ENCODE measurements at places on chromosomes 5 and 9.
A peak's percentile ranks its signal among the peaks of the same experiment; 100 is the strongest.

DNA sequence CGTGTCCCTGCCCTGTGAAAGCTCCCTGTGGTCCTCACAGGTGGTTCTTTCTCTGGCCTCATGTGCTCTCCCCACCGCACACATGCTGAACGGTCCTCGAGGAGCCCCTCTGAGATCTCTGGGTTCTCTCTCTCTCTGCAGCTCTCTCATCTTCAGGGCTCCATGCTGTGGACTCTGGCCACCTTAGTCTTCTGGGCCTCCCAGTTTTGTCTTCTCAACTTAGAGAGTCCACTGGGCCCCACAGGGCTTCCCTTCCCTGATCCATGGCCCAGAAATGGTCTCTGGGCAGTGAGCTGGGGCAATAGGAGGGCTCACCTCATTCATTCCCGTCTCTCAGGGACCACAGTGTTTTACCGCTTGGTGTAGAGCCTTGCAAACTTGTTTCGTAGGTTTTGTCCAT is 26.4 kb downstream of the FGD3 start:
- no peak for DNase-seq

DNA sequence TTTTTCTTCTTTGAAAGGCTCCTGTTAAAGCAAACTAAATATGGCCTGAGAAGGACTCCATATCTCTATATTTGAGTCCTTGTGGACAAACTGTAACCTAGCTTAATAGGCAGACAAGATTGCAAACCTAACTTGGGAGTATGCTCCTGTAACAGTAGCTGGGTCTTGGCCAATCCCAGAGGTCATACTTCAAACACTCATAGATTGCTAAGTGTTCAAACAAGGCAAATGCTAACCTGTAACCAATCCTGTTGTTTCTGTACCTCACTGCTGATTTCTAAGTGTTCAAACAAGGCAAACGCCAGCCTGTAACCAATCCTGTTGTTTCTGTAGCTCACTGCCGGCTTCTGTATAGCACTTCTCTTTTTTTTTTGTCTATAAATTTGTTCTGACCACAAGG is 50.6 kb upstream of the CLK4 start:
- no peak for DNase-seq

- peak; percentile 66 for DNase-seq
These were observed 2.1 kb downstream of the REEP5 start for GRCh38 chr5:112919972-112920371.

- DNase-seq: no peak
These were observed 11.4 kb downstream of the FOXE1 start for GRCh38 chr9:97864396-97864795.

DNA sequence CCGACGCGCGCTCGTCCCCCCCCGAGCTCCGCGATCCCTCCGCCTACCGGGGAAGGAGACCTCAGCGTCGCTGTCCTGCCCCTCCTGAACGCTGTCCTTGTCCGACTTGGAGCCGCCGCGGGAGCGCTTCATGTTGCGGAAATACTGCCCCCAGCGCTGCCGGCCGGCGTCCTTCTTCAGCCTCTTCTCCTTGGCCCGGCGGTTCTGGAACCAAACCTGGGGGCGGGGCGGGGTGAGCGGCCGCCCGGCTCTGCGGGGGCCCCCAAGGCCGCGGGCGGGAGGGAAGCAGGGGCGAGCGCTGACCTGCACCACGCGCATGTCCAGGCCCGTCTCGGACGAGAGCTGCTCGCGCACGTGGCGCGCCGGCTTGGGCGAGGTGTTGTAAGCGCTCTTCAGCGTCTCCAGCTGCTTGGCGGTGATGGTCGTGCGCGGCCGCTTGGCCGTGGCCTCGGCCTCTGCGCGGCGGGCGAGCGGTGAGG is 6.3 kb downstream of the LHX3 start:
- no peak for DNase-seq

- DNase-seq: no peak
These were observed 107.0 kb upstream of the GPR151 start for GRCh38 chr5:146623009-146623408.

GRCh38 chr9:5478206-5478605 is 27.9 kb downstream of the CD274 start:
- DNase-seq: no peak

GRCh38 chr9:79817438-79818004 is 245.8 kb downstream of the TLE4 start:
- DNase-seq: peak; percentile 87

GRCh38 chr9:90872835-90873294 is 71.2 kb downstream of the SYK start:
- DNase-seq: no peak

DNA sequence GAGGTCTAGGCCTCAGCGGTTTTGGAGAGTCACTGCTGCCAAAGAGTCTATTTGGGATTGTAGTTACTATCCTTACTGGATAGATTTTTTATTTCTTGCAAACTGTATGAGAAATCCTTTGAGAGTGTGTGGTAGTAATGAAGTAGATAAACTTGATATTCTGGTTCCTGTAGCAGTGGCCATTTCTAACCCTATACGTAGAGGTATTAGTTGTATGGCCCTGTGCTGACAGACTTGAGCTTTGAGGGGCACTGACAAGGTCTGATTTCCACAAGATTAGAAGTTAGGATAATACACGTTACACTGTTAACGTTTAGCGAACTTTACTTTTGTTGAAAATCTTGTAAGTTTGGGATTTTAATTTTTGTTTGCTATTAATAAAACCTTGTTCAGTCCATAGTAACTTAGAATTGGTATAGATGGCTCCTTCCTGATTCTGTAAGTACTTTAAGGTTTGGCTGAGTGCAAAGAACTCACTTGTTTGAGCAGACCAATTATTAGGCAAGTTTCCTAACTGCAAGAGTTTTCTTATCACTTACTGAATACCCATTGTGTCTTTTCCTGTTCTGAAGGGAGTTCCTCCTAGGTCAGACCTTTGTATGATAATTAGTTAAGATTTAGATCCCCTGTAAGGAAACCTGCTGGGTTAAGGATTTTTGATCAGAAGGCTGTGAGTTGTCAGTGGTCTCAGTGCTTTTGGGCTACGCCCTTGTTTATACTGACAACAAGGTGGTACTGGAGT is 31.4 kb downstream of the GCNT1 start:
- DNase-seq: no peak

Data from activated CD4-positive, alpha-beta T cell treated with anti-CD3 and anti-CD28 coated beads, Interleukin-10, Interleukin-2, amounts not matched to agents 100 ng/mL and 50 ng/mL, durations not matched to agents 16 hours and 8 hours (primary cell).